ENCODE measurements at places on chromosomes 6 and 20.

DNA sequence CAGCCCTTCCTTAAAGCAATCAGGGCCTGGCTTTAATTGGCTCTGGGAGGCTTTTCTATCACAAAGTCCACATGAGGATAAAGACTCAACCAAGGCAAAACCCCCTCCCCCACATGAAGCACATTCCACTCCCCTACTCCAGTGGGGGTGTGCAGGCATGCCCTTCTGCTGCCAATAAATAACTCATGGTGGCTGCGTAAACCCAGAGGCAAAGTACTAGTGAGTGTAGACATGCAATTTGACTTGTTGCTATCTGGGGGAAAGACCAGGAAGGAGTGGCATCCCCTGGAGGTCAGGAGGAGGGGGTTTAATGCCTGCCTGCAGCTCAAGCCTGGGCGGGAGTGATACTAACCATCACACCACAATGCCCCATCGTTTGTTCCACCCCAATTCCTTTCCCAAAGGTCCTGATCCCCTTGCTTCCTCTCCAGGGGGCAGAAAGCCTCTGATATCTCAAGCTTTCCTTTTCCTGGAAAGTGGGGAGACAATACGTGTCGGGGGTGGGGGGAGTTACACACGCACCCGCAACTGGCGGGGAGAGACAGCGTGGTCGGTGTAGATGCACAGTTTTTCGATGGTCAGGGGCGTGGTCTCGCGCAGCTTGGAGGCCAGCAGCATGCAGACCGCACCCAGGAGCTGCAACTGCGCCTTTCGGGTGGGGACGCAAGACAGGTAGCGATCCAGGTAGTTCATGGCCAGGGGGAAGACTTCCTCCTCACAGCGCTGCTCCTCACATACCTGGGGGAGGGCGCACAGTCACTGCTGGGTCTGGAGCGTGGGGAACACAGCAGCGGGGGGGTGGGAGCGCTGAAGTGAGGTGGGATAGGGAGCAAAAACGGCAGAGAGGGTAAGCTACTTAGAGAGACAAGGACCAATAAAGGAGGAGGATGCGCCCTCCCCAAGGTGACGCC is 1.5 kb downstream of the CCND3 start:
- peak; percentile 27 for DNase-seq

GRCh38 chr6:30618270-30618797 is 694 bp downstream of the MRPS18B start:
- DNase-seq: peak; percentile 38

DNA sequence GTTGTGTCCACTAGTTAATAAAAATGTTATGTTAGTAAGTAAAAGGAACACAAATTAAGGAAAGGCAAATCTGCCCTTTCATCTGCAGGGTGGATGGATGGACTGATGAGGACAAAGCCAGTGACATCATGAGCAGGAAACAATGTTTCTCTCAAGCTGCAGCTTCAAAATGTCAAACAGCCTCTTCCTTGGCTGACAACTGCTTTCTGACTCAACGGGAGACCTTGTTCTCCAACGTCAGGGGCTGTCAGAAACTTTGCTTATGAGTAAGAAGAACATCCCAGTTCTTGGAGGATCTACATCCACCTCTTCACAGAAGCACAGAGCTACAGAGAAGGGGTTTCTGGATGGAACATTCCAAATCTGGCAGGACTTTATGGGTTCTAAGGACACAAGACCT is 6.0 kb downstream of the CST2 start:
- DNase-seq: no peak

DNA sequence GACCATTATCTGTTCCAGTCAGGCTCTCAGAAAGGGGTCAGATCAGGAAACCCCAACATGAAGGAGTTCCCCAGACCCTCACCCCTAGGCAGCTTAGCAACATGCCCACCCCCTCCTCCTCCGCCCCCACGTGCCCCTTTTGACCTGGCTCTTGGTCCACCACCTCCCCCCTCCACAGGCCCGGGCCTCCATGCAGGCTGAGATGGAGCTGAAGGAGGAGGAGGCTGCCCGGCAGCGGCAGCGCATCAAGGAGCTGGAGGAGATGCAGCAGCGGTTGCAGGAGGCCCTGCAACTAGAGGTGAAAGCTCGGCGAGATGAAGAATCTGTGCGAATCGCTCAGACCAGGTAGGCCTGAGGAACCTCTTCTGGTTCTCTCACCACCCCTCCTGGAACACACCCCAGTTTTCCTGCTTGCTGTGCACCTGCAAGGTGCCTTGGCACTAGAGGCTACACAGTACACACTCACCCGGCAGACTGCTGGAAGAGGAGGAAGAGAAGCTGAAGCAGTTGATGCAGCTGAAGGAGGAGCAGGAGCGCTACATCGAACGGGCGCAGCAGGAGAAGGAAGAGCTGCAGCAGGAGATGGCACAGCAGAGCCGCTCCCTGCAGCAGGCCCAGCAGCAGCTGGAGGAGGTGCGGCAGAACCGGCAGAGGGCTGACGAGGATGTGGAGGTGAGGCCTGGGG is 21.9 kb downstream of the DEF6 start:
- DNase-seq: no peak

DNA sequence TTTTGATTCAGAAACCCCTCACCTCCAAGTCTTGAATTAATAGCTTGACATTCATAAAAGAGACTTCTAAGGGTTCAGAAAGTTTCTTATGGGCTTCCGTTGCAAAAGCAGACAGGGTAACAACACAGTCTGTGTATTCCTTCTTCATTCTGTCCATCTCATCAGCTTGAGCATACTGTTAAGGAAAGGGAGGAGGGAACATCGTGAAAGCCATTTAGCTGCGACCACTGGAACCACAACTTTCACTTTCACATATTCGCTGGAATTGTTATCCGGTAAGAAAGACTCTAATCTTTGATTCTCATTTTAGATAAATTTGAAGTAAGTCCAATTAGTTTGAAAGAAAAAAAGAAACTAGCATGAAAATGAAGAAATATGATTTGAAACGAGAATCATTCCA is 174.4 kb downstream of the SYNE1 start:
- no peak for DNase-seq

- DNase-seq: no peak
These were observed 6.8 kb downstream of the JAG1 start for GRCh38 chr20:10667077-10667401.

DNA sequence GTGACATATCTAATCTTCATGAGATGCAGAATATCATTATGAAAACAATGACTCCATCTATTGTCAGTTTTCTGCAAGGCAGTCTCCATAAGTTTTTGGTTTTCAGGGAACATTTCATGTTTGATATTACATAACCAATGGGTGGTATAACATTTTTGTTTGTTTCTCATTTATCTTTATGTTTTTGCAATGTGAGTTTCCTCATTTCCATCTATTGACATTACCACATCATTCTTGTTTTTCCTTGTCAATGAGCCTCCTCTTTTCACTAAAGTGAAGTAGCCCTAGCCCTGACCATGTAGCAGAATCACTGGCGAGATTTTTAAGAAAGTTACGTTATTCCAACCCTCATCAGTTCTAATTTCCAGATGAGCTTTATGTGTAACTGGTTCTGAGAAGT is 4.4 kb downstream of the EFHC1 start:
- DNase-seq: no peak

- DNase-seq: peak; percentile 89
These were observed 6.5 kb downstream of the PEDS1 start for GRCh38 chr20:50146732-50147662.

- DNase-seq: no peak
These were observed 110.7 kb downstream of the KIF6 start for GRCh38 chr6:39614393-39614950.

- DNase-seq: peak; percentile 76
These were observed 639 bp upstream of the RCAN2 start for GRCh38 chr6:46491628-46492547.

DNA sequence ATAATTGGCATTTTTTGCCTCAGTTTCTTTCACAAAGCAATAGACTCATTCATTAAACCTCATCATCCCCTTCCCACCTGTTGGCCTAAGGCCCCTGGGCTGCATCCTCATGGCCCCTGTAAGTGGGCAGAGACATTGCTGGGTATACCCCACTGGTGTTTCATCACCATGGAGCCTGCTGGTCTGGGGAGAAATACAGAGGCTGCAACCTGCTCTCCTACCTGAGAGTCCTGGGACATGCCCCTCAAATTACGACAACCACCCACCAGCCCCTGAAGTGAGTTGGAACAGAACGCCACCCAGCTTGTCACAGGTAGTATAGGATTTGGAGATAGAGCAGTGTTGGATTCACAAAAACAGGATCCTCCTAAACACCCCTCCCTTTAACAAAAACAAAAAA is 190.8 kb downstream of the ANKRD60 start:
- no peak for DNase-seq

DNA sequence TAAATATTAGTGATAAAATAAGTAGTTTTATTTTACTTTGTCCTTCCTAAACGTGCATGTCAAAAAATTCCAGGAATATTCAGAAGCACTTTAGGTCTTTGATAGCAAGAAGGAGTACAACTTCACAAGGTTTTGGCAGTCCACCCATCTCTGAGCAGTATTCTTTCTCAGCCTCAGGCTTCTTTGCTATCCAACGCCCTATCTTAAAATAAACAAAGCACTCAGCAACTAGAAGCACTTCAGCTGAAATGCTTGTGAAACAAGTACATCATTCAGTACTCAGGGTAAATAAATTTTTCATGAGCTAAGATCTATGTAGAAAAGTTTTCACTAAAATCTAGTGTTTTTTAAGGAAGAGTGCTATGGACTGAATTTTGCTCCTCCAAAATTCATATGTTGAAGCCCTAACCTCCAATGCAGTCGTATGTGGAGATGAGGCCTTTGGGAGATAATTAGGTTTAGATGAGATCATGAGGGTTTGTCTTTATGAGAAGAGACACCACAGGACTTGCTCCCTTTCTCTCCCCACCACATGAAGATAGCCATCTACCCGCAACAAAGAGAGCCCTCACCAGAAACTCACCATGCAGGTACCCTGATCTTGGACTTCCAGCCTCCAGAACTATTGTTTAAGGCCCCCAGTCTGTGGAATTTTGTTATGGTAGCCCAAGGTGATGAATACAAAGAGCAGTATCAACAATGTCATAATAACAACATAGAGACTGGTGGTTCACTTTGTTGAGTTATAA is 539.1 kb downstream of the TFAP2A start:
- DNase-seq: no peak

DNA sequence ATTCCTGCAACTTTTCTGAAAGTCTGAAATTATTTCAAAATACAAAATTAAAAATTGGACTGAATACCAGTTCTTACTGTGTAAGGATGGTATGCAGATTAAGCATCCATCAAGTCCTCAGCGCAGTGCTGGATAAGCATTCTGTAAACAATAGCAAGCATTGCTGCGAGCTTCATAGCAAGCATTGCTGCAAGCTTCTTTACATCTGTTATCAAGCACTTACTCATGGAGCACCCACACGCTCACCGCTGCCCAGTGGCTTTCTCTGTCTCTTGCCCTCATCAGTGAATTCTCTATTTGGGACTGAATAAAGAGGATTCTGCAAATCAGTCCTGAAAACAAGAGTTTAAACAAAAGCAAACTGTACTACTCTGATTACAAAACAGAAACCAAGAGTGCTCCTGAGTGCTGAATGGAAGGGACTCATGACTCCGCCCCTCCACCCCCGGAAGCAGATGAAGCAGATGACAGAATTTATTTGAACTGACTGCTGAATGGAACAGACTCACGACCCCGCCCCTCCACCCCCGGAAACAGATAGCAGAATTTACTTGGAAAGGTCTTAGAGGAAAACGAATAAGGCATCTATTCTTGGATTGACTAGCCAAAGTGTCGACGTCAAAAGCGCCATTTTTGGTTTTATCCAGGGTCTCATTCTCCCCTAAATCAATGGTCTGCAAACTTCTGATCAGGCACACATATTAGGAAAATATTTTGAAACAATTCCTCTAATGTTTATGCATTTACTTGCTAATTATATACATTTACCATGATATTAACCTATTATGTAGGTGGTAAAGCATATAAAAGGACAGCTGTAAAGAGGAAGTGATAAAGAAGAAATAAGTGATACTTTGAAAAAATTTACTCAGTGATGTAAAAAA is 22.1 kb upstream of the EYA2 start:
- peak; percentile 34 for DNase-seq

- no peak for DNase-seq
These were observed 83.5 kb downstream of the TNFAIP3 start for GRCh38 chr6:137950581-137950980.

DNA sequence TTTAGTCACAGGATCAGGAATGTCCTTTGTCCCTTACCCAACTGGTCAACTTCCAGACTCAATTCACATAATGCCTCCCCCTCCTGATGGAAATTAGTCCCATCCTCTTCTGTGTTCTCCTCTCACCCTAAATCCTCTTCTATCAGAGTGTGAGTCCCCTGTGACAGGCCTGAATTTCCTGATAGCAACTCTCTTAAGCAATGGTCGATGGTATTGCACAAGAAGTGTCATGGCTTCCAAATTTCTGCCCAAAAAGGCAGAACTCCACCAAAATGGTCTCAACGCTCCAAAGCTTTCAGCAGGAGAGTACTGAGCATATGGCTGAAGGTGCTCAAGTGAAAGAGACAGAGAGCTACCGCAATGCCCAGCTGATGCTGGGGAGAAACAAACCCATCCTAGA is 2.4 kb downstream of the PREP start:
- DNase-seq: no peak

DNA sequence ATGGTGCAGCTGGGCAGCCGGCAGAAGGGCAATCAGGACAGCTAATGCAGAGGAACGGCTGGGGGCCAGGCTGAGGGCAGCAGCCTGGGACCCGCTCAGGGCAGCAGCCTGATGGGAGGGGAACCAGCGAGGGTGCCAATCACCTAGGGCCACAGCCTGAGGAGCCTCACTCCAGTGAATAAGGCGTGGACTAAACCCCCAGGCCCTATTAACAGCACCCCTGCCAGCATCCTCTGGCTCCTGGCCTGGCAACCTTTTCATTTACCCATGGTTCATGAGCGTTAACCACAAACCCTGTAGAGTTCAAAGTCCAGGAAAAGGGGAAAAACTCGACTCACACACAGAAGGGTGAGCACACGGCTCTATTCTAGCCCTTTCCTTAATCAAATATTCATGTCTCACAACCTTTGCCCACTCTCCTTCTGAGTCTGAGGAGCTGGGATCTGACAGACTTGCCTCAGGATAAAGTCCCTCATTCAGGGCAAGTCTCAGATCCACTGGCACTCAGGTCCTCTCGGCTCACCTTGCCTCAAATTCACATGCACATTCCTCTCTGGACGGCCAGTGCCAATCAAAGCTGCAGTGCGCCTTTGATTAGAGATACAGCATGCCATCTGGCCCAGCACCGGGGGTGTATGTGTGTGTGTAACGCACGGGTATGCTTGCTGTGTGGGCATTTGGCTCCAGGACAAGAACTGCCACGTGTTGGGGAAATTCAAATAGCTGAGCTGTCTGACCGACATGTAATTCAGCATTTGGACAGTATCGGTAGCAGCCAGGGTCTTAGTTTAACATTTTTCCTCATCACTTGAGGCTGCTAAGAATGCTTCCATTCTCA is 86.9 kb upstream of the TRAF3IP2 start:
- peak; percentile 85 for DNase-seq

DNA sequence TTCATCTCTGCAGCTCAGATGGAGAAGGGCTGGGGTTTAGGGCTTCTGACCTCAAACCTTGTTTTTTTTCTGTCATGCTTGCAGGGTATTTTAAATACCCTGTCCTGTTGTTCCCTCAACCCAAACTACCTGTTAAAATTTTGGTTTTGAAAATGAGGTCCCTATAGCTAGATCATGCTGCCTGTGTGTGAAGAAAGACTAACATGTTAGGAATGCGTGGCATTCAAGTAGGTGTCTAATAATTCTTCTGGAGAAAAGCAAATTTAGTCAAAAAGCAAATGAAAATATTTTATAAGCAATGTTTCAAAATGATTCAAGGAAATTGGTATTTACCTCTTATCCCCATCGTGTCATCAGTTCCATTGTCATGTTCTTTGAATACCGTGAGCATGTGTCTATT is 77.2 kb upstream of the C20orf144 start:
- no peak for DNase-seq

GRCh38 chr6:14658886-14659561 is 541.5 kb downstream of the CD83 start:
- DNase-seq: peak; percentile 28

GRCh38 chr6:117544716-117545115 is 57.6 kb downstream of the GOPC start:
- no peak for DNase-seq
